ENCODE measurements at places on chromosomes 6 and 20.
A peak's percentile ranks its signal among the peaks of the same experiment; 100 is the strongest.

DNA sequence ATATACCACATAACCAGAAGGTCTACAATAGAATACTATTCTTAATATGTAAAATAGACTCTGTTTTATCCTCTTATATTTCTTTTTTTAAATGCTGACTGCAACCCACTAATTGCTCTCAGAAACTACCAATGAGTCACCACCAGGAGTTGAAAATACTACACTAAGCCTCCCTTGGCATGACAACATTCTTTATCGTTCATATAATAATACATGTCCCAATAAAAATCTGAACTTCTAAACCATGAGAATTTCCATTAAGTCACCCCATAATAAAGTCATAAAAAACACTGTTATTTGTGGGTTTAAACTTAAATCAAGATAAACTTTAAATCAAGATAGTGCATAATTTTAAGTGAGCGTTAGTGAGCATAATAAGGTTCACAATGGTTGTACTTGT, 4.2 kb downstream of the HACE1 start:
- DNase-seq = no peak

- no peak for DNase-seq
Observed at GRCh38 chr6:20160541-20161283, 51.6 kb downstream of the MBOAT1 start.

GRCh38 chr20:63903796-63904561, 9.1 kb downstream of the DNAJC5 start:
- DNase-seq = no peak

- no peak for DNase-seq
Observed at GRCh38 chr6:140977403-140977802, 1155.3 kb upstream of the GJE1 start.

DNA sequence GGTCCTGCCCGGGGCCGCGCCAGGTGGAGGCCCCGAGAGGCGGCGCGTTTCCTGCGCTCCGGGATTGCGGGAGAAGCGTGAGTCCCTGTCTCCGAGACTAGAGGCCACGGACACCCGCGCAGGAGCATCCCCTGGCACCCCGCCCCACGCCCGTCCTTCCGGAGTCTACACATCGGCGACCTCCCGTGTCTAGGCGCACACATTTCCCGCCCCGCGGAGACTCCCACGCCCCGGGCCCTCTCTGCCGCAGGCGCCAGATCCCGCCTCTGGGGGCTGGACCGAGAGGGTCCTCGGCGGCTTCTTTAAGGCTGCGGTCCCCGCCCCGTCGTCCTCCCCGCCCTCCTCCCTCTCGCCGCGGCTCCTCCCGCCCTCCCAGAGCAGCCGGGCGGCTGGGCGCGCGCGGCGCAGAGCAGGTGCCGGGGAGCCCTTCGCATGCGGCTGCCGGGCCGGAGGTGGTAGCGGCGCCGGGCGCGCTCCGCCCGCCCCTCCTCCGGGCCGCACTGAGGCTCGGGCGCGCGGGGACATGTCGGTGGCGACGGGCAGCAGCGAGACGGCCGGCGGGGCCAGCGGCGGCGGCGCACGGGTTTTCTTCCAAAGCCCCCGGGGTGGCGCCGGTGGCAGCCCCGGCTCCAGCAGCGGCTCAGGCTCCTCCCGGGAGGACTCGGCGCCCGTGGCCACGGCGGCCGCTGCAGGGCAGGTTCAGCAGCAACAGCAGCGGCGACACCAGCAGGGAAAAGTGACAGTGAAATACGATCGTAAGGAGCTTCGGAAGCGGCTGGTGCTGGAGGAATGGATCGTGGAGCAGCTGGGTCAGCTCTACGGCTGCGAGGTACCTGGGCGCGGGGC, at the start of gene PPP1R14C:
PPP1R14C (plus strand) TSS at position 375 of the 846 bp plus-strand sequence; CDS start at position 524, 149 bp downstream.
- DNase-seq = peak; percentile 83

- DNase-seq = peak; percentile 62
Observed at GRCh38 chr6:112281821-112282615, 27.7 kb upstream of the LAMA4 start.

- DNase-seq = no peak
Observed at GRCh38 chr20:20691477-20692235, 20.8 kb downstream of the RALGAPA2 start.

GRCh38 chr6:115358616-115359015, 702.1 kb downstream of the FRK start:
- DNase-seq = no peak

DNA sequence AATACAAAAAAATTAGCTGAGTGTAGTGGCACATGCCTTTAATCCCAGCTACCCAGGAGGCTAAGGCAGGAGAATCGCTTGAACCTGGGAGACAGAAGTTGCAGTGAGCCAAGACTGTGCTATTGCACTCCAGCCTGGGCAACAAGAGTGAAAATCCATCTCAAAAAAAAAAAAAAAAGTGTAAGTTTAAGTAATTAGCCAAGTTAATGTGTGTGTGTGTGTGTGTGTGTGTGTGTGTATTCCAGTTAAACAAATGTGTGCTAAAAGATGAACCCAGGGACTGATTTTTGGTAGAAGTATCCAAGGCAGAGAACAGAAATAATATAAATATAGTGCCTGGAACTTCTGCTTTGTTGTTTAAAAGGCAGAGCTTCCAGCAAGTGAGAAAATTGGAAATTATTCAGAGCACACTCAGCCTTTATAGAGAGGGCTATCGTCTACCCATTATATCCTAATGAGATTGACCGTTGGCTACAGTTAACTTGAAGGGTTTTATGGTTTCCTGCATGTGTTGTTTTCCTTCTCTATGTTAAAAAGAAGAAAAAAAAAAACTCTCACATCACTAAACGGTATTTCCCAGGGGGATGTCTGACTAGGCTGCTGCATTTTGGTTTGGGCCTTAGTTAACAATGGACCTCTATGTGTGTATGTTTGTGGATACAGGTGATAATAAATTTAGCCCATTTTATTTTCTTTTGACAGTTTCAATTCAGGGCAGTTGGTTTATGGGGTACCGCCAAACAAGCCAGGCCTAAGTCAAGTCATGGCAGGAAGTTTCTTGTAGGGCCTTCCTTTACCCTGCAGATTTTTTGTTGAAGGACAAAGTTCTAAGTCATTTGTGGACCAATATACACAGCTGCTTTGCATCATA, 9.8 kb downstream of the SOX4 start:
- no peak for DNase-seq

DNA sequence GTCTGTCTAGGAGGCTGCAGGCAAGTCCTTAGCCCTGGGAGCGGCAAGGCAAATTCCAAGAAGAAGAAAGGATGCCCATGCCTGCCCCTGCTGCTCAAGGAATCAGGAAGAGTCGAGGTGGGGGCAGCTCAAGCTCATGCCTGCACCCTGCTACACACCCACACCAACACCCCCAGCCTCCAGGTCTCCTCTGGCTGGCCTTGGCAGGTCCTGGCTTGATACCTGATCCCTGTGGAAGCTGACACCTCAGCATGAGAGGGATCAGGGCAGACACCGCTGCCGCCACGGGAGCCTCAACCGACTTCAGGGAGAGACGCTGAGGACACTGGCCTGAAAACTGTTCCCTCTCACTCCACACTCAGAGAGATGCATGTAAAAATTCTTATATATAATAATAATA, 35.5 kb upstream of the MAFB start:
- no peak for DNase-seq

GRCh38 chr6:9039258-9039657, 603.9 kb upstream of the SLC35B3 start:
- DNase-seq = no peak

GRCh38 chr6:22250486-22250885, 46.4 kb downstream of the PRL start:
- DNase-seq = no peak

DNA sequence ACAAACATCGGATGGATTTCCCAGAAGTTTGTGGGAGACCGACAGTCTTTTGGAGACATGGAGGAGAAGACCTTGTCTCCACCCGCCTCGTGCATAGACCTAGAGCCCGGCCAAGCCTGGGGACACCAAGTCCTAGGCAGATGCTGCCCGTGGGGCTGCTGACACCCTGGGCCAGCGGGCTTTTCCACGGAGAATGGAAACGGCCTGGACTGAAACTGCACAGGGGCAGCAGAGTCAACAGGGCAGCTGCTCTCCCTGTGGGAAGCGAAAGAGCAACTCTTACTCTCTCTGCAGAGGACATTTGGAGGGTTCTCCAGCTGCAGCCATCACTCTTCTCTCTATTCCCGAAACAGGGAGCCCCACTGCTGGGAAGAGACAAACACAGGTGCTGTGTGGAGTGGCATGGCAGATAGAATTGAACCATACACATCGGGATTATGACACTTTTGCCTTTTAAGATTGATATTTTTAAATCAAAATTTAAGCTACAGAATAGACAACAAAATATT, 401.2 kb downstream of the THBS2 start:
- DNase-seq = no peak

DNA sequence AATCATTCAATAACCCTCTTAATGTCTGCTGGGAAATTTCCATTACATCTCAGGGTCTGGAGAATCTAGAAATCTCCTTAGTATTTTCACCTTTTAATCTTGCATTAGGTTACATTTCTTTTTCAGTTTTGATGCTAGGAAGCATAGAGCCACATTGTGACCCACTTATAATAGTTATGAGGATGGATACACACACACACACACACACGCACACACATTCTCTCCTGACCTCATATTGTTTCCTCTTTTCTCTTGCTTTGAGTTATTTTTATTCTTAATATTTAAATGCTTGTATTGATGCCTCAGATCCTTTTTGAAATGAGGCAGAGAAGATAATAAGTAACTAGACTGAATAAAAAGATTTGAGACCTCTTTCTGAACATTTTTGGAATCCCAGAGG, 128.4 kb downstream of the KLHL32 start:
- no peak for DNase-seq

- peak; percentile 53 for DNase-seq
Observed at GRCh38 chr6:109772883-109773431, 81.9 kb downstream of the FIG4 start.

GRCh38 chr6:98959631-98960030, 11.9 kb upstream of the FBXL4 start:
- no peak for DNase-seq

DNA sequence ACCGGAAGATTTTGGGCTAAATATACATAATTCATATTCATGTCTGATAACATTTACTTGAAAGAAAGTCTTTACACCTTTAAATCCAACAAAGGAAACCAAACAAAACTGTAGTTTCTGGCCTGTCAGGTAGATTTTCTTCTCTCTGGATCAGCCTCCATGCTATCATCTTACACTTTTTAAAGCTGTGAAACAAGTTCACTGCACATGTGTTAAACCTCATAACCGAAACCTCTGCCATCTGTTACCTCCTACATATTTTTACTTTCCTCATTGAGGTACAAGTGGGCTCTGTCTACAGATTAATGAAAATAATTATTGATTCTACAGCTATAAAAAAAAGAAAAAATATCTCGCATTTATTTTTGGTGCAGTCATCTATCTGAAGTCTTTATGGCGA, 149.9 kb downstream of the RALGAPA2 start:
- DNase-seq = no peak

- DNase-seq = no peak
Observed at GRCh38 chr6:44715925-44716324, 328.4 kb downstream of the CDC5L start.

GRCh38 chr20:10521068-10521831, 86.1 kb downstream of the SLX4IP start:
- DNase-seq = no peak

GRCh38 chr20:2834401-2835110, 5.9 kb downstream of the PCED1A start:
- DNase-seq = no peak

GRCh38 chr6:27866357-27867050, 45.7 kb downstream of the OR2B2 start:
- DNase-seq = no peak

- DNase-seq = peak; percentile 67
Observed at GRCh38 chr6:137044366-137045221, at the start of gene IL20RA. Gene IL20RA, minus strand, starts transcription at chr6:137044965. Its CDS starts 237 bp downstream, at chr6:137044728.

DNA sequence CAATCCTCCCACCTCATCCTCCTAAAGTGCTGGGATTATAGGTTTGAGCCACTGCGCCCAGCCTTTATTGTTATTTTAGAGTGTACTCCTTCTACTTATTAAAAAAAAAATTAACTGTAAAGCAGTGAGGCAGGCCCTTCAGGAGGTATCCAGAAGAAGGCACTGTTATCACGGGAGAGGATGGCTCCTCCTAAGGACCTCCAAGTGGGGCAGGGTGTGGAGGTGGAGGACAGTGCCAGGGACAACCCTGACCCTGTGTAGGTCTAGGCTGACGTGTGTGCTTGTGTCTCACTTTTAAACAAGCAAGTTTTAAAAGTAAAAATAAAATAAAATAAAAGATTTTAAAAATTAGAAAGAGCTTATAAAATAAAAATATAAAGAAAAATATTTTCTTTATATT, 23.7 kb upstream of the TAF4 start:
- DNase-seq = no peak

DNA sequence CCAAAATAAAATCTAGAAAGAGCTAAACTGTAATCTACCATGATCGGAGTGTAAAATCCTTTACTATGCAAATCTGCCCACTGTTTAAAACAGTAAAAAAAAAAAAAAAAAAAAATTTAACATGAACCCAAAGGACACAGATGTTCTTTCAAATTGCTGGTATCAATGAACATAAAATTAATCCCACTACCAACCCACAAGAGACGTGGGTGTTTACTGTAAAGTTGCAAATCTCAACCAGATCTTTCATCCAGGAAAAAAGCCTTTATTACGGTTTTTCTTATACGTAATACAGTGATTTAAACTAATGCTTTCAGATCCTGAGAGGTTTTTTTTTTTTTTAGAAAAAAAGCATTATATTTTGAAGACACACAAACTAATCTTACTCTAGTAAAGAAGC, 2.5 kb downstream of the CDK19 start:
- no peak for DNase-seq

DNA sequence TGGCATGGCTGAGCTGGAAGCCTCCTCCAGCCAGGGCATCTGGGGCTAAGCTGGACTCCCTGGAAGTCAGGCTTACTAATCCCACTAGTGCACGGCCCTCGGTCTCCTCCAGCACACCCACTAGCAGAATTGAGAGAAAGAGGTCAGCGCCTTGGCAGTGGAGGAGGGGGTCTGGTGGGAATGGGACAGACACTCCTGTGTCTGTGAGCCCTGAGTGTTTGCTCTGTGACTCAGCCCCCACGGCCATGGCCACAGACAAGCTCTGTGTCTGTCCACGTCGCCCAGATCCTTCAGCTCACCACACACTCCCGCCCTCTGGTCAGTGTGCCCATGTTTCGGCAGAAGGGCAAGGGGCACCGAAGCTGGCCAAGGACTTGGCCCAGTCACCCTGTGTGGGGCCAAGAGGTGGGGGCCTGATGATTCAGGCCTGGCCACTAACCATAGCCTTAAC, 8.8 kb downstream of the MDFI start:
- no peak for DNase-seq

GRCh38 chr6:116036885-116037284, 23.8 kb downstream of the FRK start:
- no peak for DNase-seq

DNA sequence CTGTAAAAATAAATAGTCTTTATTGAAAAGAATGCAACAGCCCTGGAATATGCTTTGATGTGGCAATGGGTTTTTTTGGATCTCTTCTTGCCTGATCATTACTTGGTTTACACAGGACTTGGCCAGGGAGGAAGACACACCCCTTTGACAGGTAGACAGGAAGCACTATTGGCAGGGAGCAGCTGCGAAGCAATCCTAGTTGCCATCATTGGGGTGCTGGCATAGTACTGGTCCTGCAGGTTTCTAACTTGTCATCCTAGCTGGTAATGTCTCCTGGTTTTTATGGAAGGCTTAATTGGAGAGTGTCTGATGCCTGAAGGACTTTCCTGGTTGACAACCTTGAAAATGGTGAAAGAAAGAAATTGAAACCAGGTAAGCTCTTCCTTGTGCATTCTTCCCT, 71.2 kb upstream of the CCN6 start:
- DNase-seq = no peak
